Aorta (tissue), 5 donors: ENCODE measurements at places on chromosomes 6 and 20.

DNA sequence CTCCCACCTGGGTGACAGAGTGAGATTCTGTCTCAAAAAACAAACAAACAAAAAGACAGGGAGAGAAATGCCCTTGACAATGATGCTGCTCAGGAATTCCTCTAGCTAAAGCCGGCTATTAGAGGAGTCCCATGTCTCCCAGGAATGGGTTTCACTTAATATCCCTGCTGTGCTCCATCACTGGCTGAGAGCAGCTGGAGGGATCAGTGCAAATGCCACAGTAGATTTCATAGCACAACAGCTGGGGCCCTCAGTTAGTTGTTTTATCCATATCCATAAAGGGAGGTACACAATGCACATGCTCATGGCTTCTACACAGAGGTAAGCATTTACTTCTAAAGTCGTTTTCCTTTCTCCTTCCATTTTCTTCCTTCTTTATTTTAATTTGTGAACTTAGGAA lies 742.0 kb upstream of the POU3F2 start:
- no peak for DNase-seq

DNA sequence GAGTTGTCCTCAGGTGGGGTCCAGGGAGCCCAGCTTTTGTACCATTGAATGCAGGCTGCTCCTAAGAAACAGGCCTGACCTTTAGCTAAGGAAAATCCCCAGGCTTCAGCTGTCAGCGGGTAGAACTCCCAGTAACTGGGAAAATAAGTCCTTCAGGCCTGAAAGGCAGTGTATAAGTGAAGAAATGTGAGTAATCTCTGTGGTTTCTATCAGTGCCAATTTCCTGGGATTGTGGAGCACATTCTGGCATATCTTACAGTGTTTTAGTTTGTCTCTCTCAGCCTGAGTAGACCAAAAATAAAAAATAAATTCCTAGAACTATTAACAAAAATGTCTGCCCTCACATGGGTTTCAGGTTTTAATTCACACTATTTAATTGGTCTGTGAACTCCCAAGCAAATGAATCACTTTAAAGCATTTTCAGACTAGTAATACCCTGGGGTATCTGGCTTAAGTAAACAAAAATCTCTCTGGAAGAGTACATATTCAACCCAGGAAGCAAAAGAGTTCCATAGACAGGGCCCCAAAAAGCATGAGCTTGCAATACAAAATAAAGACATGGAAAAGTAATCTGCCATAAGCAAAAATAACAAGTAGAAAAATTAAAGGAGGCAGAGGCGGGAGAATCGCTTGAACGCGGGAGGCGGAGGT lies 566.2 kb upstream of the NOX3 start:
- no peak for DNase-seq

DNA sequence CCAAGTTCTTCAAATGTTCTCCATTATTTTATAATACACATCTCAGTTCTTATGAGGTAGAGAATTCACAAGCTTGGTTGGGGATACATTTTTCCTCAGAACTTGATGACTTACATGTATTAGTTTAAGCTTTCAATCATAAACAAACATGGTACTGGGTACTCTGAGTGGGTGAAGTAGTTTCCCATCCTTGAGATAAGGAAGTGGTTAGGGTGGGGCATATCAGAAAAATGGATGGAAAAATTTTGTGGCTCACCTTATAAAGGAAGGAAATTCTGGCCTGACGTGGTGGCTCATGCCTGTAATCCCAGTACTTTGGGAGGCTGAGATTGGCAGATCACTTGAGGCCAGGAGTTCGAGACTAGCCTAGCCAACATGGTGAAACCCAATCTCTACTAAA lies 52.0 kb downstream of the CD164 start:
- no peak for DNase-seq

DNA sequence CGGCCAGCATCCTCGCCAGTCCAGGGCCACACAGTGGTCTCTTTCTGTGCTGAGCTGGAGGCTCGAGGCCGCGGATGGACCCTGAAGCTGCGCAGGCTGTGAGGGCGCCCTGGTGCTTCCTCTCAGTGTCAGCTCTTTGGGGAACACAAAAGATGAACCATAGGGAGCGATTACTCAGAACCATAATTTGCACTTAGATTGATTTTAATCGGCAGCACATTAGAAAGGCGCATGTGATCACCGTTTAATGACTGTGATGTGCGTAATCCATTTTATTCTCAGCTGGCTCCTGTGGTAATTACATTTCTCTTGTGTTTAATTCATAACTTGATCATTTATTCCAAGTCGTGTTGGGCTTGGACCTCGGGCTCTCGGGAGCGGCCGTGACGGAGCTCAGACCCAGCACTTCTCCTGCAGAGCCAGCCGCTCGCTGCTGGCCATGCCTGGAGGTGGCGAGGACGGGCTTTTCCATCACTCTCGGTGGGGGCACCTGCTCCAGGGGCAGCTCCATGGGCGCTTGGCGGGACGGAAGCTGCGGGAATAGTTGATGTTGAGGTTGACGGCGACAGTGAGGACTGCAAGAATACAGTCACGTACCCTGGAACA lies 25.6 kb upstream of the NTSR1 start:
- DNase-seq = no peak

GRCh38 chr6:41821266-41821665 lies 33.8 kb downstream of the TOMM6 start:
- DNase-seq = no peak
